HCEC 1CT (cell line): ENCODE measurements at places on chromosomes 6 and 20.

- no peak for DNase-seq
Observed at GRCh38 chr20:17650301-17651128, 31.5 kb downstream of the RRBP1 start.

DNA sequence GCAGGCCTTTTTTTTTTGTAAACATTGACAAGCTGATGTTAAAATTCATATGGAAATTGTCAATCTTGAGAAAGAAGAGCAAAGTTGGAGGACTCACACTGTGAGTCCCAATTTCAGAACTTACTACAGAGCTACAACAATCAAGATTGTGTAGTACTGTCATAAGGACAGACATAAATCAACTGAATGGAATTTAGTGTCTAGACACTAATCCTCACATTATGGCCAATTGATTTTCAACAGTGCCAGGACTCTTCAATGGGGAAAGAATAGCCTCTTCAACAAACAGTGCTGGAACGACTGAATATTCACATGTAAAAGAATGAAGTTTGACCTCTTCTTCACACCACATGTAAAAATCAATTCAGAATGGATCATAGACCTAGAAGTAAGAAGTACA is 60.8 kb downstream of the TGM2 start:
- no peak for DNase-seq

- DNase-seq = no peak
Observed at GRCh38 chr20:37845878-37846277, 57.0 kb upstream of the VSTM2L start.

DNA sequence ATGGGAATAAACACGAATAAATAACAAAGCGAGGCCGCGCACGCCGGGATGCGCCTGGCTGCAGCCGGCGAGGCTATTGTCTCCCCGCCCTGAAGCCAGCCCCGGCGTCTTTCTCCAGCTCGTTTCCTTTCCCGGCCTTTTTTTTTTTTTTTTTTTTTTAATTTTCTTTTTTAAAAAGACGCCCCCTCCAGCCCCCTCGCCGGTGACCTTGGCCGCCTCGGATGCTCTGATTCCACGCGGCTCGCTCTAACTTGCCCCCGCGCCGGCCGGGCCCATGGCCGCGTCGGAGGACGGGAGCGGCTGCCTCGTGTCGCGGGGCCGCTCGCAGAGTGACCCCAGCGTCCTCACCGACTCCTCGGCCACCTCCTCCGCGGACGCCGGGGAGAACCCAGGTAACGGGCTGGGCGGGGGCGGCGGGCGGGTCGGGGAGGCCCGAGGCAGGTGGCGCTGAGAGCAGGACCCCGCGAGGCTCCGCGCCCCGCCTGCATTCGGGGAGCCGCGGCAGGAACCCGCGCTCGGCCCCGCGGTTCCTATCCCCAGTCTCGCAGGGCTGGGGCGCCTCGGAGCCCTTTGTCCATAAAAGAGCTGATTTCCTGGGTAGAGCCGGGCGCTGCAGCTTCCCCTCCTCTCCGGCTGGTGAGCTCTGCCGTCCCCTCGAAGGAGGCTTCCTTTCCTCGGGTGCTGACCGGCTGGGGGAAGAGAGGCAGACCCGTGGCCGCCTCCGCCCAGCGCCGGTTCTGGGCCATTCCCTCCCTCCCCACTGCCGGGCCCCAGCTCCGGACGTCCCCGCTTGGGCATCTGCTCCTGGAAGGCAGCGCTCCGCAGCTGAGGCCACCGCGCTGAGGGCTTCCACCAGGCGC is 631 bp downstream of the PHACTR3 start:
- DNase-seq = no peak
